K562 (cell line): ENCODE measurements at places on chromosomes 3 and 15.

- no peak for DNase-seq
- H3K36me3 ChIP-seq, result peaks cover under 1% of the 10 kb centered on the region; the same call in 1 of the 3 replicates
- no peaks in the 10 kb centered on the region for H3K4me1 ChIP-seq
These were observed 21.7 kb upstream of the UTS2B start for GRCh38 chr3:191352014-191352413.

DNA sequence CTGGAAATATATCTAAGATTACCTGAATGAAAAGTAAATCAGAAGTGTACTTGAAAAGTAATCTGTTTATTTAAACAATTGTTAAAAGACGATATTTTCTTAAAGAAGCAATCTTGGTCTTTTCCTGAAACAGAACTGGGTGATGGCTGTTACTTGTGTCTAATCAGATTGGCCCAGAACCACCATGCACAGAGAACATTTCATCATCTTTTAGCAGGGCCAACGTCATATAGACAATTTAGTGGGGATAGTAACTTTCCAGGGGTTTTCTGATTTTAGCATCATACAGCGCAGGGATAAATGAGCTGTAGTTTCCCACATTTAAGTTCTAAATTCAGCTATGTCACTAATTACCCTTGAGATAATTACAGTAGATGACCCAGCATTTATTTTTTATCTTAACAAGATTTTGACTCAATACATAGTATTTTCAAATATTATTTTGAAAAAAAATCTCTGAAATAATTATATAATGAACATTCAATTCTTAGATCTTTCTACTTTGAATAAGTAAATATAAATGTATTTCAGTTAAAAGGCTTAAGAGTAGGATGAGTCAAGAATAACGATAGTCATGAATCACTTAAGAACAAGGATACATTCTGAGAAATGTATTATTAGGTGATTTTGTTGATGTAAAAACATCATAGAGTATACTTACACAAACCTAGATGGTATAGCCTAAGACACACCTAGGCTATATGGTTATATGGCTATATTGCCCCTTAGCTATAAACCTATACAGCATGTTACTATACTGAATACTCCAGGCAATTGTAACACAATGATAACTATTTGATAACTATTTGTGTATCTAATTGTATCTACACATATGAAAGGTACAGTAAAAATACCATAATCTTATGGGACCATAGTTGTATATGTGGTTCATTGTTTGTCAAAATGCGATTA is 103.8 kb upstream of the MME start:
- H3K27ac ChIP-seq, result no peak overlapping the region
- no peak overlapping the region for H3K4me3 ChIP-seq
- no peaks in the 10 kb centered on the region for H3K27me3 ChIP-seq
- DNase-seq, result no peak
- no peaks in the 10 kb centered on the region for H3K36me3 ChIP-seq

GRCh38 chr15:57731530-57732103 is 25.1 kb downstream of the POLR2M start:
- no peak overlapping the region for H3K4me3 ChIP-seq
- DNase-seq, result no peak
- H3K27me3 ChIP-seq, result no peaks in the 10 kb centered on the region; the same call in 1 of the 2 replicates
- no peak overlapping the region for H3K27ac ChIP-seq
- H3K36me3 ChIP-seq, result no peaks in the 10 kb centered on the region; the same call in 2 of the 3 replicates

- DNase-seq, result no peak
- no peak overlapping the region for H3K27ac ChIP-seq
- no peak overlapping the region for H3K4me3 ChIP-seq
These were observed 8.5 kb upstream of the ILDR1 start for GRCh38 chr3:122030381-122031122.

DNA sequence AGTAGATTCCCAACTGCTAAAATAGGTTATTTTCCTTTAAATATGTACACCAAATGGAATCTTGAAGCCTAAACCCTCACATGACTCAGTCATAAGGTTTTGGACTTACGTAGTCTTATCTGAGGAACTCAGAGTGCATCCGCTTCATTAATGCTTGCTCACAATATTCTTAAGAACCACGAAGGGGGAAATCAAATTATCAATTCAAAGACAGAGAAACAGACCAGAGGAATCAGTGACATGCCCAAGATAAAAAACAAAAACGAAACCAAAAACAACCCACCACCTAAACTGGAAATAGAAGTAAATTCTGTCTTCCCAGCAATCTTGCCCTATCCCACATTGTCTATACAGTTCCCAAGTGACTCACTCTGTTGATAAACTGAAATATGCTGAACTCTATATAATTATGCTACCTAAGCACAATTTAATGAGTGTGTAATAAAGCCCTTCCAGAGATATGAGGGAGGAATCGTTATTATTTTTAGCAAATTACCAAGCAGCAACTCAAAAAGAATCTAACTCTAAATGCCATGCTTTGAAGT is 135.4 kb upstream of the CBLB start:
- H3K4me3 ChIP-seq, result no peak overlapping the region
- peak overlapping the region; percentile 42; the same call in 1 of the 3 replicates for H3K27ac ChIP-seq
- no peaks in the 10 kb centered on the region for H3K27me3 ChIP-seq
- H3K4me1 ChIP-seq, result peaks cover 17% of the 10 kb centered on the region; the same call in 2 of the 3 replicates

DNA sequence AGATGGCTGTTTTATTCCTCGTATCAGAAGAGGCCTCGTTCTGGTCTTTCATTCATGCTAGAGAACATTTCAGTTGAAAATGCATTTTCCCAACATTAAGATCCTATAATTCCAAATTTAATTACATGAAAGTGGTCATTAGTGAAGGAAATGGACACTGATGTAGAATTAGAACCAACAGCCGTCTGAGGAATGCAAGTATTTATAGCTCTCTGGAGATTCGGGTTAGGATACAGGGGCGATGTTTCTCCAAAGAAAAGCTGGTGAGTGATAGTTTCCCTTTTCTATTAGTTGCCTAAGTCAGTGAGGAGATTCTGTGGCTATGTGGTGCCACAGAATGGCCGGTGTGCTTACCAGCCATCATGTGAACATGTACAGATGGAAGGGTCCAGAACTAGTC is 109.0 kb upstream of the IL12A start:
- H3K27me3 ChIP-seq, result 0 out of 2 replicates have a peak, but pooled peaks cover 3% of the 10 kb centered on the region
- H3K4me1 ChIP-seq, result no peaks in the 10 kb centered on the region
- H3K36me3 ChIP-seq, result no peaks in the 10 kb centered on the region
- no peak overlapping the region for H3K27ac ChIP-seq
- DNase-seq, result no peak

DNA sequence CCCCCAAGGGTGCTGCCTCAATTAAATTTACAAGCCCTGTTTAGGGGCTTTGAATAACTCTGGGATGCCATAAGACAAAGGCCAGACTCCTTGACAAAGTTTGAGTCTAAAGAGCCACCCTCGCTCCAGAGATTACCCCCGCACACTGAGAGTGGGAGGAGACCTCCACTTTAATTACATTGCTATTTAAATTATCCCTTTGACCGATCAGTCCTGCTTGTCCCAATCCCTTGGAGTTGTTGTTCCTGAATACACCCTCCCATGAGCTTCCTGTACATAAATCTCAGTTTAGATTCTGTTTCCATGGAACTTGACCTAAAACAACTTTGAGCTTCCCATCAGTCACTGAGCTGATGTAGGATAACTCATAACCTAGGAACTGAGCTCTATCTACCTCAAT is 596.3 kb downstream of the PYDC2 start:
- DNase-seq, result no peak
- no peak overlapping the region for H3K4me3 ChIP-seq
- no peaks in the 10 kb centered on the region for H3K4me1 ChIP-seq
- H3K27me3 ChIP-seq, result no peaks in the 10 kb centered on the region

GRCh38 chr15:27426805-27427204 is 455.8 kb downstream of the GABRG3 start:
- H3K36me3 ChIP-seq, result no peaks in the 10 kb centered on the region
- H3K27ac ChIP-seq, result no peak overlapping the region

GRCh38 chr3:159854500-159855124 is 134.0 kb upstream of the IL12A start:
- no peak overlapping the region for H3K27ac ChIP-seq
- H3K4me1 ChIP-seq, result no peaks in the 10 kb centered on the region
- DNase-seq, result no peak
- no peaks in the 10 kb centered on the region for H3K36me3 ChIP-seq

GRCh38 chr15:42401544-42402454 is 42.5 kb downstream of the CAPN3 start:
- no peak overlapping the region for H3K4me3 ChIP-seq
- peak; percentile 62 for DNase-seq
- no peak overlapping the region for H3K27ac ChIP-seq
- peaks cover 6% of the 10 kb centered on the region; the same call in 2 of the 3 replicates for H3K4me1 ChIP-seq
- no peaks in the 10 kb centered on the region for H3K36me3 ChIP-seq

GRCh38 chr3:162443376-162443775 is 946.8 kb downstream of the OTOL1 start:
- no peak overlapping the region for H3K27ac ChIP-seq
- no peak for DNase-seq
- H3K36me3 ChIP-seq, result no peaks in the 10 kb centered on the region

- H3K4me3 ChIP-seq, result no peak overlapping the region
- no peak for DNase-seq
- H3K27me3 ChIP-seq, result peaks cover 12% of the 10 kb centered on the region
- H3K36me3 ChIP-seq, result no peaks in the 10 kb centered on the region
- no peak overlapping the region for H3K27ac ChIP-seq
These were observed 10.6 kb downstream of the LAMP3 start for GRCh38 chr3:183151821-183152351.

GRCh38 chr3:12629560-12629959 is 34.4 kb downstream of the RAF1 start:
- DNase-seq, result no peak
- H3K27me3 ChIP-seq, result no peaks in the 10 kb centered on the region
- no peak overlapping the region for H3K4me3 ChIP-seq
- H3K27ac ChIP-seq, result no peak overlapping the region
- 0 out of 3 replicates have a peak, but pooled peaks cover under 1% of the 10 kb centered on the region for H3K36me3 ChIP-seq

DNA sequence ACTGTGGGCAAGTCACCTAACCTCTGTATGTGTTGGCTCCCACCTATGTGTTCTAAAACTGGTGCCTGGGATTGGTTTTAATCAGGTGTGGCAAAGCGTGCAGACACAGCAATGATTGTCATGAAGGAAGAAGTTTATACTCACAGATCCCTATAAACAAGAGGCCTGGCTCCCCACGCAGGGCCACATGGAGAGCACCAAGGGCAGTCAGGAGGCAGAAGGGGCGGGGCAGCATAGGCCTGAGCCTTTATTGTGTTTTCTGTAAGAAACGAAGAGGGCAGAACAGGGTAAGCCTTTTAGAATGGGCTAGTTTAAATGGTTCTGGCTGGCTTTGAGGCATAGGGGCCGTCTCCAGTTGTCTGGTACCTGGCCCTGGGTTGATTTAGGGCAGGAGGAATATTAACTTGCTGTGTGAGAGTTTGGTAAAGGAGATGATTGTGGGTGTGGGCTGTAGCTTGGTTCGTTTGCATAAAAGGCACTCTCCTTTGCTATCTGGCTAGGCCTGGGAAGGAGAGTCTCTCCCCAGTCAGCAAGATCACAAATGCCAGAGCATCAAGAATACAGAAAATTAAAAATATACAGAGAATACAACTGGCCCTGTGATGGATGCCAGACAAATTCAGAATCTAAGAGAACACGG is 2.2 kb upstream of the FBXW12 start:
- no peak overlapping the region for H3K27ac ChIP-seq
- H3K27me3 ChIP-seq, result no peaks in the 10 kb centered on the region
- H3K36me3 ChIP-seq, result no peaks in the 10 kb centered on the region
- no peak for DNase-seq
- no peak overlapping the region for H3K4me3 ChIP-seq
- peaks cover 3% of the 10 kb centered on the region; the same call in 1 of the 3 replicates for H3K4me1 ChIP-seq

DNA sequence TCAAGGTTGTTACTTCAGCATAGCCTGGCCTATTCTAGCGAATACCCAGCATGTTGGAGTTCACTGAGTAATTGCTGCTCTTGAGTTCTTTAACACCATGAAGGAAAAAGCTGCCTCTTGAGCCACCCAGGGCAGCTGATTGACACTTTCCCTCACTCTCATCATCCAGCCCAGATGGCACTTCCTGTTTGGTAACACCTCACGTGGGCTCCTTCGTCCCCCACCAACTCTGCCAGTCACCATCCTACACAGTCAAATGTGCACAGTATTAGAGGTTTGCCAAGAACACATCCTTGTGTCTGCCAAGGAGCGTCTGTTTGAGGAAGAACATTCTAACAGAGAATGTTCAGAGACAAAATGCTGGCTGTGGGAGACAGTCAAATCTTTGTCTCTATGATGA is 266.3 kb downstream of the RPLP1 start:
- no peaks in the 10 kb centered on the region for H3K27me3 ChIP-seq
- H3K4me1 ChIP-seq, result peaks cover 4% of the 10 kb centered on the region; the same call in 1 of the 2 replicates
- no peak for DNase-seq
- no peak overlapping the region for H3K27ac ChIP-seq

DNA sequence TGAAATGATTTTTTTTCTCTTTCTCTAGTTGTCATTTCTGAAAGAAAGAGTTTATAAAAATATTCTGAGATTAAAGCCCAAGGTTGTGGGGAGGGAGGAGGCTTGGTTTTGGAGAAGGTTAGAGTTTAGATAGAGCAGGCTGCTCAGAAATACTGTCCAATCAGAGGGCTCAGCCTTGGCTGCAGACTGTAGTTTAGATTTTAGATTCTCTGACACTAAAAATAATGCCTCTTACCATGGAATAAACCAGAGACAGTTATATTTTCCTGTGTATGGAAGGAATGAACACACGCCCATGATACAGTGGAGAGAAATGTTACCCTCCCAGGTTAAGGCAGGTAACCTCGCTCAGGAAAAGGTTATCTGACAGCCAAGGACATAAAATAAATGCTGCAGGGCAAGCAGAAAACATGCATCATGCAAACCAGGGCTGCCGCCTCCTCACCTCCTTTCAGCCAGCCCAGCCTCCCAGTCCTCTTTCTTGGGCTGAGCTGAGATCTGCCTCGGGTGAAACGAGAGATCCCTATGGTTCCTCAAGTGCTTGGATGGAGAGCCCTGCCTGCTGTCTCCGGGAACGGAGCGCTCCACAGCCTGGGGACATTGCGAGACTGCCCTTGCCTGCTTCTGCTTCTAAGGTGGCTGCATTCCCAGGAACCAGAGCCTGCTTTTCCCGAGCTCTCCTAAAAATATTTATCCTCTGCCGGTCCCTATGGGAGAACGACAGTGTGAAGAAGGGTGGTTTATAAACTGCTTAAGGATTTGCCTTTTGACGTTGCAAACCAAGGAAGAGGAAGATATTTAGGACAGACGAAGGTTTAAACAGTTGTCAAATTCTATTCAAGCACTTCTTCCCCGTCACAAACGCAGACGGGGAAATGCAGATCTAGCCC is 848 bp downstream of the NCEH1 start:
- no peaks in the 10 kb centered on the region for H3K36me3 ChIP-seq
- H3K4me3 ChIP-seq, result peak overlapping the region; percentile 62
- peak; percentile 33 for DNase-seq
- H3K4me1 ChIP-seq, result peaks cover 10% of the 10 kb centered on the region; the same call in 1 of the 3 replicates
- no peaks in the 10 kb centered on the region for H3K27me3 ChIP-seq

GRCh38 chr15:100922192-100923040 is 3.3 kb downstream of the LRRK1 start:
- no peaks in the 10 kb centered on the region for H3K36me3 ChIP-seq
- no peak overlapping the region for H3K4me3 ChIP-seq
- no peak overlapping the region for H3K27ac ChIP-seq
- no peaks in the 10 kb centered on the region for H3K4me1 ChIP-seq
- peaks cover 18% of the 10 kb centered on the region for H3K27me3 ChIP-seq
- no peak for DNase-seq

DNA sequence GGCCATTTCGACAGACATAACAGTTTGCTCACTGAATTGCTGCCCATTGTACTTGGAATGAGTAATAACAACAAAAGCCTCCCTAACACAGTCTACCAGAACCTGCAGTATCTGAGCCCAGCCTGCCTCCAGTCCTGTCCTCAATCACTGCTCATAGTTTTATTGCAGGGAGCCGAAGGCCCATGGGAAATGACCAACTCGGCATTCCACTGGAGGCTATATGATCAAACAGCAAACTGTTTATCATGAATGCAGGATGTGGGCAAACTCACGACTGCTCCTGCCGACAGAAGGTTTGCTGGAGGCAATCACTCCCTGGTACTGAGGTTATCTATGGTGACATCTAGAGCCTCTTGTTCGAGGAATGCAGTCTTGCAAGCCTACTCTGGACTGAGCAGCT is 46.3 kb downstream of the LSM3 start:
- H3K36me3 ChIP-seq, result no peaks in the 10 kb centered on the region; the same call in 2 of the 3 replicates
- H3K4me1 ChIP-seq, result peaks cover 12% of the 10 kb centered on the region; the same call in 1 of the 2 replicates
- no peaks in the 10 kb centered on the region for H3K27me3 ChIP-seq
- no peak overlapping the region for H3K27ac ChIP-seq
